ENCODE measurements at places on chromosomes 3 and 15. TPM values are rescaled to one million over a fixed set of nuclear protein-coding genes. Genes with fewer than 3 reads are reported as not detected.

The TM4SF18 gene
- total RNA-seq = 0.07 TPM

The NEDD4 gene
- total RNA-seq = 20.5 TPM

The SLC7A14 gene
- total RNA-seq = 0.83 TPM

The GPR62 gene
- total RNA-seq = 0.07 TPM

The CLDN11 gene
- total RNA-seq = 50.9 TPM

The IMPG2 gene
- total RNA-seq = 0.33 TPM

The GRK7 gene
- not detected for total RNA-seq

The DNASE1L3 gene
- 0.07 TPM for total RNA-seq

The VEPH1 gene
- 72.0 TPM for total RNA-seq

The GRM7 gene
- total RNA-seq = not detected

The HRG gene
- total RNA-seq = not detected

The HIGD2B gene
- total RNA-seq = not detected

The GOLGA8H gene
- 0.30 TPM for total RNA-seq

The SMAD6 gene
- 20.8 TPM for total RNA-seq

The GPR171 gene
- total RNA-seq = not detected

The HHLA2 gene
- not detected for total RNA-seq

The TMCO5A gene
- total RNA-seq = not detected

The EIF4E3 gene
- total RNA-seq = 0.83 TPM

The DZIP1L gene
- total RNA-seq = 25.7 TPM

The SRGAP3 gene
- total RNA-seq = 7.6 TPM

The CRABP1 gene
- not detected for total RNA-seq

The MOBP gene
- total RNA-seq = not detected

The CX3CR1 gene
- not detected for total RNA-seq

The PLSCR4 gene
- total RNA-seq = 119 TPM
